ENCODE measurements at places on chromosomes 12 and 14. TPM values are rescaled to one million over a fixed set of nuclear protein-coding genes. Genes with fewer than 3 reads are reported as not detected.

MYF5 gene
- total RNA-seq = not detected

HOXC9 gene
- total RNA-seq = not detected

KLRC2 gene
- total RNA-seq = not detected

LRRC10 gene
- not detected for total RNA-seq

COA8 gene
- total RNA-seq = 33.0 TPM

GCH1 gene
- 12.7 TPM for total RNA-seq

ANAPC5 gene
- total RNA-seq = 79.7 TPM

CAPZA3 gene
- total RNA-seq = not detected

SLC7A7 gene
- total RNA-seq = 157 TPM

ZFHX2 gene
- 5.1 TPM for total RNA-seq

NUDT14 gene
- 54.5 TPM for total RNA-seq
